ENCODE measurements at places on chromosomes 7 and 10. TPM values are rescaled to one million over a fixed set of nuclear protein-coding genes. Genes with fewer than 3 reads are reported as not detected.

DNA sequence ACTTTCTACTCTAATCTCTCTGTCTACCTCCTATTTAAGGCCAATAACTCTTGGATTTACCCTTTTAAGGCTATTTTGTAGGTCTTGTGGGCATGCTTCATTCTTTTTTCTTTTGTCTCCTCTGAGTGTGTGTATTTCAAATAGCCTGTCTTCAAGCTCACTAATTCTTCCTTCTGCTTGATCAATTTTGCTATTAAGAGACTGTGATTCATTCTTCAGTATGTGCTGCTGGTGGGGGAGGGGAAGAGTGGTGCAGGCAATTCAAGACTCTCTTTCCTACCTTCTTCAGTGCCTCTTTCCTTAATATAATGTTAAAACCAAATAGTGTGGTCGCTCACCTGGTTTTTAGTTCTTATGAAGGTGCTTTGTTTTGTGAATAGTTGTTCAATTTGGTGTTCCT is 20.0 kb downstream of the ABCB1 start:
- H3K36me3 ChIP-seq, result peaks cover 68% of the 10 kb centered on the region
- no peak overlapping the region for H3K4me3 ChIP-seq
- no peaks in the 10 kb centered on the region for H3K27me3 ChIP-seq
- DNase-seq, result no peak

DNA sequence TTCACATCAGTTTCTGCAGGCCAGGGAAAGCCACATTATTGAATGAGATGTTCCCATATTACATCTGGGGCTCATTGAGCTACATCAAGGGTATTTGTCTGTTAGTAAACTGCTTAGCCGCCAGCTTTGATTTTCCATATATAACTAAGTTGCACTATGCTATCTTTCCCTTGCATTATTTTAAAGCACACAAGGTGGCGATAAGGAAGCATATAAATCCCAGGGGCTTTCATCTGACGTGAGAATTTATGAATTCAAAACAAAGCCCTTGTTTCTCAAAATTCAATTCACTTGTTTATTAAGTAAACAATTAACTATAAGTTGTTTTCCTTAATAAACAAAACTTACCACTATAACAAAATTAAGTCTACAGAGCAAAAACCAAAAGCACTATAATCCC is 334.1 kb upstream of the TPK1 start:
- H3K36me3 ChIP-seq, result no peaks in the 10 kb centered on the region
- no peak overlapping the region for H3K4me3 ChIP-seq
- no peak overlapping the region for H3K27ac ChIP-seq

- peaks cover 41% of the 10 kb centered on the region for H3K27me3 ChIP-seq
- DNase-seq, result no peak
- no peak overlapping the region for H3K27ac ChIP-seq
- no peaks in the 10 kb centered on the region for H3K4me1 ChIP-seq
- no peaks in the 10 kb centered on the region for H3K36me3 ChIP-seq
- H3K4me3 ChIP-seq, result no peak overlapping the region
Observed at GRCh38 chr10:1372212-1372611, 316.0 kb downstream of the WDR37 start.

GRCh38 chr10:7205656-7206055 is 205.2 kb downstream of the SFMBT2 start:
- H3K4me1 ChIP-seq, result peaks cover 11% of the 10 kb centered on the region
- no peak for DNase-seq
- H3K27ac ChIP-seq, result peak overlapping the region; percentile 60
- H3K36me3 ChIP-seq, result peaks cover under 1% of the 10 kb centered on the region
- H3K27me3 ChIP-seq, result no peaks in the 10 kb centered on the region
- no peak overlapping the region for H3K4me3 ChIP-seq

ZP3 gene
- 2.3 TPM for total RNA-seq

GIMAP8 gene
- total RNA-seq, result 68.0 TPM

- DNase-seq, result no peak
- H3K4me3 ChIP-seq, result no peak overlapping the region
- H3K27ac ChIP-seq, result no peak overlapping the region
- no peaks in the 10 kb centered on the region for H3K36me3 ChIP-seq
- no peaks in the 10 kb centered on the region for H3K4me1 ChIP-seq
- peaks cover 2% of the 10 kb centered on the region for H3K27me3 ChIP-seq
Observed at GRCh38 chr7:74014931-74015330, 13.0 kb upstream of the ELN start.

PDE6C gene
- not detected for total RNA-seq

DNA sequence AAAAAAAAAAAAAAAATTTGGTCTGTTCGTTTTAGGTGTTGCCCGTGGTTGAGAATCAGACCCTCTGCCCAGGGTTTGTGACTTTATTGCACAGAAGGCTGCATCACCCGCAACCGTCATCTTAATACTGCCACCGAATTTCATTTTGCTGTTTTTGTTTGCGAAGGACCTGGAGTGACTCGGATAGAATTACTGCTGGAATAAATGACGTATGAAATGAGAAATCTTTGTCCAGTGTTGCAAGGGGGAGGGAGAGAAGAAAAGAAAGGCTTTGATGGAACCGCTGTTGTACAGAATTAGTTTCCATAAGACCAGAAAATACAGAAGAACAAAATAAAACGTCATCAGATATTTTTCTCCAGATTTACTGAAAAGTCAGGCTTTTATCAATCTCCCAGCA is 103.3 kb downstream of the GALNT17 start:
- no peaks in the 10 kb centered on the region for H3K36me3 ChIP-seq
- DNase-seq, result no peak
- no peaks in the 10 kb centered on the region for H3K4me1 ChIP-seq
- H3K4me3 ChIP-seq, result no peak overlapping the region
- H3K27ac ChIP-seq, result no peak overlapping the region
- H3K27me3 ChIP-seq, result no peaks in the 10 kb centered on the region

DNA sequence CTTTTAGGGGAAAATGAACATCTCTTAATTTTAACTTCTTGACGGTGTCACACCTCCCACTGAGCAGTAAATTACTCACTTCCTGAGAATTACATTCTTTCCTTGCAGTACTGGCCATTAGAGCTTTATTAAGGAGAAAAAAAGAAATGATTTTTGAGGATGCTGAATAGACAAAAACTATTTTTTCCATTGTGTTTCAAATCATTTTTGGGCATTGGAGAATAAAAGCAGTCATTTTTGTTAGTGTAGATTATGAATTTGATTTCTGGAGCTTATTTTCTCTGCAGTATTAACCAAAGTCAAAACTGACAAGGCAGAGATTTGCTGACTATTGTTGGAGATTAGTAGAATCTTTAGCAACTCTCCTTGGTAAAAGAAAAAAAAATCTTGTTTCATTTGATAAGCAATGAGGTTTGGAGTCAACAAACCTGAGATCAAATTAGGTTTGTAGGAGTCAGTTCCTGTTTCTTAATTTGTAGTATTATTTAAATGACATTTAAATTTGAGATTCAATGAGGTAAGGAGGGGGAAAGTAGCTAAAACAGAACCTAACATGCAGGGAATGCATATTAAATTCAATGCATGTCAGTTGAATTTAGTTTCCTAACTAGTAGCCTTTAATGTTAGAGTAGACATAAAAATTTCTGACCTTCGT is 70.6 kb downstream of the AP3M1 start:
- H3K36me3 ChIP-seq, result no peaks in the 10 kb centered on the region
- H3K27ac ChIP-seq, result peak overlapping the region; percentile 27
- no peak overlapping the region for H3K4me3 ChIP-seq
- no peak for DNase-seq
- no peaks in the 10 kb centered on the region for H3K27me3 ChIP-seq

DNA sequence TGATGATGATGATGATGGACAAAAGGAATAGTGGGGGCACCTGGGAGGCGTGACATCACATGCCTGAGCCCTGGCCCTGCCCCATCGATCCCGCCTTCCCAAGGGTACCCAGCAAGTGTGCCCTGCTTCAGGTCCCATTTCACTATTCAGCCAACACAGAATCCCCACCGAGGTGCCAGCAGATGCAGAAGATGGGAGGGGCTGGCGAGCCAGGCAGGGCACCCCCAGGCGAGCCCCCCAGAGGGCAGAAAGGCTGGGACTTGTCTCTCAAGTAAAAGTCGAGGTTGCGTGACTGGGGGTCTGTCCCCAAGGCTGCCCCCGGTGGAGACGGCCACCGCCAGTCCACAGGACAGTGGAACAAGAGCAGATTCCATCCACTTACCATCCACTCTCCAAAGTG is 57.5 kb downstream of the INSIG1 start:
- peaks cover 2% of the 10 kb centered on the region for H3K4me1 ChIP-seq
- peaks cover 8% of the 10 kb centered on the region for H3K27me3 ChIP-seq
- no peak for DNase-seq
- H3K27ac ChIP-seq, result no peak overlapping the region

DNA sequence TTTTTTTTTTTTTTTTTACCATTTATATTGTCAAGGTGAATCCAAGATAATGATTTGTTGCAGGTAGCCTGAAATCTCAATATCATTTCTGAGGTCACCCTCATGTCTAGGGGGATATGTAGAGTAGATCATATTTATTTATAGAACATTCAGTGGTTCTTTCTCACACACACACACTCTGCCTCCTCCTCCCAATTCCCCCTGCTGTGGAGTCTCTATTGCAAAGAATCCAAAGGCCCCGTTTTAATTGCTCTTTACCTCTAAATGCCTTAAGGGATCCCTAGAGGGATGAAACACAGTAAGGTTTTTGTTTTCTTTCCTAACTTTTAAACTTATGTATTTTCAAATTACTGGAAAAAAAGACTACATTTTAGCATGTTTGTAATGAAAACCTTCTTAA is 170.0 kb downstream of the PRKG1 start:
- no peaks in the 10 kb centered on the region for H3K4me1 ChIP-seq
- H3K27me3 ChIP-seq, result no peaks in the 10 kb centered on the region
- H3K27ac ChIP-seq, result no peak overlapping the region
- no peaks in the 10 kb centered on the region for H3K36me3 ChIP-seq

GRCh38 chr7:76304888-76305375 is 2.5 kb downstream of the HSPB1 start:
- DNase-seq, result no peak
- no peaks in the 10 kb centered on the region for H3K36me3 ChIP-seq
- H3K27me3 ChIP-seq, result no peaks in the 10 kb centered on the region
- peak overlapping the region; percentile 97 for H3K4me3 ChIP-seq
- H3K4me1 ChIP-seq, result peaks cover 11% of the 10 kb centered on the region

KLF14 gene
- total RNA-seq, result not detected

GRCh38 chr7:101681170-101682007 is 52.3 kb upstream of the MYL10 start:
- H3K36me3 ChIP-seq, result no peaks in the 10 kb centered on the region
- H3K27me3 ChIP-seq, result no peaks in the 10 kb centered on the region
- H3K4me3 ChIP-seq, result no peak overlapping the region
- no peak for DNase-seq

GRCh38 chr10:10994360-10994759 is 23.3 kb upstream of the CELF2 start:
- H3K36me3 ChIP-seq, result no peaks in the 10 kb centered on the region
- no peak overlapping the region for H3K27ac ChIP-seq
- no peaks in the 10 kb centered on the region for H3K4me1 ChIP-seq
- no peak overlapping the region for H3K4me3 ChIP-seq
- peaks cover 8% of the 10 kb centered on the region for H3K27me3 ChIP-seq

- H3K27me3 ChIP-seq, result peaks cover 10% of the 10 kb centered on the region
- H3K27ac ChIP-seq, result no peak overlapping the region
- no peak overlapping the region for H3K4me3 ChIP-seq
- no peaks in the 10 kb centered on the region for H3K36me3 ChIP-seq
- DNase-seq, result no peak
- peaks cover 13% of the 10 kb centered on the region for H3K4me1 ChIP-seq
Observed at GRCh38 chr7:150923196-150923595, 54.9 kb downstream of the KCNH2 start.

- DNase-seq, result no peak
- H3K4me1 ChIP-seq, result peaks cover 40% of the 10 kb centered on the region
- no peaks in the 10 kb centered on the region for H3K36me3 ChIP-seq
- H3K27ac ChIP-seq, result peak overlapping the region; percentile 75
Observed at GRCh38 chr7:112204499-112205342, 1.5 kb downstream of the DOCK4 start.

DNA sequence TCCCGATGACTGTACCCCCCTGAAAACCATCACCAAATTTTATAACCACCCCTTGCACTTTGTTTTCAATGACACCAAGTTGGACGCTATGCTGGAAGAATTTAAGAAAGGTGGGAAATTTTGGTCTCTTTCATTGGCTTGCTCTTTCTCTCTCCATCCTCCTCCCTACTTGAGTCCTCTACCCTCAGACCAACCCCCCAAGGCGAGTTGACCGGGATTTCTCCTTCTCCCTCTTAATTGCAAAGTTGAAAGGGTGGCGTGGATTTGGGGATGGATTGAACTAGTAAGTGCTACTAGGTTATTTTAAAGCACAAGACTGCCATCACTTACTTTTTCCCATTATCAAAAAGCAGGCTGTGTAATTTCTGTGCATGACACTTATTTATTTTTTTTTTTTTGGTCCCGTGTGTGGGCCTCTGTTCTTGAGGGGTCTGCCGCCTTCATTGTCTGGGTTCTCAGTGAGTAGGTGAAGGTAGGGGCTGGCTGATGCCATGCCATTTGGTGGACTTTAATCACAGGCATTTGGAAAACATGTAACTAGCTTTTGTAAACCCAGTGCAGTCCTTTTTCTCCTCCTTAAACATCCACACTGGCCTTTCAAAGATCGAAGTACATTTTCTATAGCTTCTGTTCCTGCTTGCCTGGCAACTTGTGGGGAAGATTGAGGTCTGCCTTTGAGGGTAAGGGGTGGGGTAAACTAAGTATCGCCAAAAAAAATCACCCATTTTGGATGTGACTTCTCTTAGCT is 2.1 kb downstream of the CNNM2 start:
- peak overlapping the region; percentile 95 for H3K4me3 ChIP-seq
- H3K36me3 ChIP-seq, result peaks cover 2% of the 10 kb centered on the region
- H3K27ac ChIP-seq, result peak overlapping the region; percentile 89
- peaks cover 23% of the 10 kb centered on the region for H3K4me1 ChIP-seq
- no peak for DNase-seq

- no peaks in the 10 kb centered on the region for H3K4me1 ChIP-seq
- no peak overlapping the region for H3K4me3 ChIP-seq
- DNase-seq, result no peak
- peaks cover 21% of the 10 kb centered on the region for H3K27me3 ChIP-seq
- H3K27ac ChIP-seq, result no peak overlapping the region
Observed at GRCh38 chr7:116610210-116610609, 61.8 kb upstream of the MET start.

SEPTIN7 gene
- 244 TPM for total RNA-seq

DNA sequence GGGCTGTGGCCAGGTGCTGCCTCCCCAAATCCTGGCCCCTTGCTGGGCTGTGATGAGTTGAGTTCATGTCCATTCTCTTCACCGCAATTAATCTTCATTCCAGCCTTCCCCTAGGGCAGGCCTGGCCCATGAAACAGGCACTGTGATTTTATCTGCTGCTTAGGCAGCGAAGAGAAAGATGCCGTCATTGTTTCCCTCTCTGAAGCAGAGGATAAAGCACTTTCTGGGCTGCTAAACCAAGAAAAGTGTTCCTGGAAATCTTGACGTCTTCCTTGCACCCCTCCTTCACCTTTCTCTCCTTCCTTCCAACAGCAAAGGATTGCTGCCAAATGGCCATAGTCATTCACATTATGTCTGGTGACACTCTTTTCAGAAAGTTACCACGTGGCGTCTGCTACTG is 265.9 kb downstream of the ZEB1 start:
- peaks cover 24% of the 10 kb centered on the region for H3K27me3 ChIP-seq
- H3K4me3 ChIP-seq, result no peak overlapping the region
- DNase-seq, result no peak
- peaks cover 2% of the 10 kb centered on the region for H3K36me3 ChIP-seq
